SK-MEL-5 (cell line): ENCODE measurements at places on chromosomes 6 and 20. TPM values are rescaled to one million over a fixed set of nuclear protein-coding genes. Genes with fewer than 3 reads are reported as not detected.

- DNase-seq, result no peak
Measured at GRCh38 chr20:43949741-43950618, 35.3 kb downstream of the TOX2 start.

GRCh38 chr6:109945091-109945490 lies 33.0 kb upstream of the GPR6 start:
- DNase-seq, result no peak

GRCh38 chr20:10249048-10249770 lies 30.6 kb downstream of the SNAP25 start:
- DNase-seq, result no peak

DNA sequence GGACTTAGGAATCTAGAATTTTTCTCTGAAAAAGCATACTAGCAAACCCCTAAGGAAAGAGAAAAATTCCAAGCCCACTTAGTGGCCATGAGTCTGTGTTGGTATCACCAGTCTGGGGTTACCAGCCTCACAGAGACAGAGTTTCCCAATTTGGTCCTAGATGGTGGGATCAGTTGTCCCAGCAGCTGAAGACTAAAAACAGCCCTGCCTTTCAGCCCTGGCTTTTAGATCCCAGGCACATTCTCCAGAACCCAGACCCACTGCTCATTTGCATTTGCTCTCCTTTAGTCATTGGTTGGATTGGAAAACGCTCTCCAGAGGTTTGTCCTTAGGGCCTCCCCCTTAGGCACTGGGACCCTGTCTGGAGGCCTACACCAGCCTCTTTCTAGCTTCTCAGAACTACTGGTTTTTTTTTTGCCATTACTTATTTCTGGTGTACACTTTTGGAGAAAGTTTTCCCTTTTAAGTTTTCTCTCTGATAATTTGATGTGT lies 39.1 kb upstream of the FOXO3 start:
- no peak for DNase-seq

GRCh38 chr20:16846006-16846405 lies 97.8 kb downstream of the OTOR start:
- DNase-seq, result peak; percentile 94

GRCh38 chr6:75848274-75848673 lies 99.2 kb downstream of the MYO6 start:
- no peak for DNase-seq

Gene ENPP1
- 13.3 and 14.3 TPM in 2 replicates for total RNA-seq
